Cardiac muscle cell (in vitro differentiated cells and primary cell): ENCODE measurements at places on chromosomes 7 and 10.
A peak's percentile ranks its signal among the peaks of the same experiment; 100 is the strongest.

GRCh38 chr10:43386981-43387677 is 15.7 kb downstream of the FXYD4 start:
- DNase-seq, result no peak

GRCh38 chr7:92289321-92289720 is 43.5 kb downstream of the ANKIB1 start:
- no peak for DNase-seq

DNA sequence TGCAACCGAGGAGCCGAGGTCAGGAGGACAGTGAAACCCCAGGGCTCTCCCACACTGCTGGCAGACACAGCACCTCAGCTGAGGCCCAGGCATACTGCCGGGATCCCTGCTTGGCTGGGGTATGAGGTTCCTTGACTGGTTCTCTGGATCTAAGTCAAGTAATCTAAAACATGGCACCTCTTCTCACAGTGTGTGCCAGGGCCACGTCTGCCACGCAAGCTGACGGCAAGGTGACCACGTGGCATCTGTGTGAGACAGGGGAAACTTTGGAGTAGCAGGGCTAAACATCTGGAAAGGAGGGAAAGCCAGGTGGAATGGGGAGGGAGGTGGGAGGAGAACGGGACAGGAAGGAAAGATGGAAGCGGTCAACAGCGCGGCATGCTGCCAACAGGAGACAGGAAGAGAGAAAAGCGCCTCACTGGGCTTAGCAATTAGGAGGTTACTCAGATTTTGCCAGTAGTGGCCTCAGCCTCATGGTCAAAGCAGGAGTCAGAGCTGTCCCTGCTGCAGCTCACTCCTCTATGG is 103.7 kb downstream of the CXCL12 start:
- DNase-seq, result no peak

- DNase-seq, result peak; percentile 44
Observed at GRCh38 chr7:151115121-151115835, 29.0 kb downstream of the AGAP3 start.

GRCh38 chr7:111138586-111138985 is 47.7 kb downstream of the LRRN3 start:
- no peak for DNase-seq

GRCh38 chr10:60806921-60807320 is 28.6 kb downstream of the CDK1 start:
- DNase-seq, result no peak

GRCh38 chr7:17584822-17585221 is 286.4 kb downstream of the AHR start:
- peak; percentile 42 for DNase-seq

DNA sequence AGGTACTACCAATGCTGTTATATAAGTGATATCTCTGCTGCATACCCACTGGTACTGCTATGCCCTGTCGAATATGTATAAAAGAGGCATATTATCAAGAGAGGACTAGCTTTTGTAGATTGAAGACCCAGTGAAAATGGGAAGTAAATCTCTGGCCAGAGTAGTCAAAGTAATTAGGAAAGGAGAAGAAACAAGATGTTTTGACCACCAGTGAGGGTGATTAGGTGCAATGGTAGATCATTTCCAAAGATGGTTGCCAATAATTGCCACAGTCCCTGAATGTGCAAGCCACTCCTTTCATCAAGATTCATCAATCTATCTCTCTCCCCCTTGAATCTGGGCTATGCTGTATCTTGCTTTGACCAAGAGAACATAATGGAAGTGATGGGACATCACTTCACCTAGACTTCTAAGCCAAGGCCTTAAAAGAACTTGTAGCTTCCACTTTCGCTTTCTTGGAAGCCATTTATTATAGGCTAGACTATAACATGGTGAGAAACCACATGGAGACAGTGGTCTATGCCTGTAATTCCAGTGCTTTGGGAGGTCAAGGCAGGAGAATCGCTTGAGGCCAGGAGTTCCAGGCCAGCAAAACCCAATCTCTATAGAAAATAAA is 52.6 kb upstream of the ST8SIA6 start:
- no peak for DNase-seq

GRCh38 chr10:17744341-17744861 is 7.6 kb upstream of the TMEM236 start:
- DNase-seq, result peak; percentile 50

GRCh38 chr10:84098667-84099066 is 40.6 kb upstream of the GHITM start:
- no peak for DNase-seq

GRCh38 chr7:130971297-130971696 is 237.3 kb upstream of the KLF14 start:
- no peak for DNase-seq

DNA sequence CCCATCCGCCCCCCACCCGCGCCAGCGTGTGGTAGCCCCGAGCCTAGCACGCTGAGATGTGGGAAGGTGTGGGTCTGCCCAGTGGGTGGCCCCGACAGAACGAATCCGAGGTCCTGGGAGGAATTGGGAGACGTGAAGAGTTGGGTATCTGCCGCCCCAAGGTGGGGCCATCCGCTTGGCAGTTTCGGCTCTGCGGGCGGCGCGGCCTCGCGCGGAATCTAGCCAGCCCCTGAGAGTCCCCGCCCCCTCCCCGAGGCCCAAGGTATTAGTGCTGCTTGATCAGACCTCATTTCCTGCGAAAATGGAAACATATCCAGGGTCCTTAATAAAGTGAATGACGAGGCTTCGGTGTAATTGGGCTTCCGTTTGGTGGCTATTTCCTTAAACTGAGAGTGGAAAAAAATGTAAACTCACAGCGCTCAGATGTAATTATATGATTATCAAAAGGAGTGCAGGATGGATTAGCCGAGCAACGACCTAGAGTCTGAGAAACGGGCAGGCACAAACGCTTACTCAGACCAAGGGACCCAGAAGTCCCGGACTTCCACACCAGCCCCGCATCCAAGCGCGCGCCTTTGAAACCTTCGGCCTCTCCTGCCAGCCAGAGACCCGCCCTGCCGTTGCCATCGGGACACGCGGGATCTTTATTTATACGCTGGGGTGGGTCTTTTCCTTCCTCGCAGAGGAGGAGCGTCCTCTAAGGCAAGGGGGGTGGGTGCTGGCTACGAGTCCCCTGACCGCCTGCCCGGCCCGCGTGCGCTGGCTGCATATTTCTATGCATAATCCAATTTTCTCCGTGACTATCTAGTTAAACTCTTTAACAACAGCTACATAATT is 12.8 kb downstream of the LBX1 start:
- DNase-seq, result no peak
